NB4 (cell line): ENCODE measurements at places on chromosomes 3 and 15.

GRCh38 chr15:93127286-93127685 is 38.3 kb upstream of the RGMA start:
- DNase-seq: no peak

- peak; percentile 91 for DNase-seq
Measured at GRCh38 chr15:101201411-101202174, 50.3 kb downstream of the CHSY1 start.

DNA sequence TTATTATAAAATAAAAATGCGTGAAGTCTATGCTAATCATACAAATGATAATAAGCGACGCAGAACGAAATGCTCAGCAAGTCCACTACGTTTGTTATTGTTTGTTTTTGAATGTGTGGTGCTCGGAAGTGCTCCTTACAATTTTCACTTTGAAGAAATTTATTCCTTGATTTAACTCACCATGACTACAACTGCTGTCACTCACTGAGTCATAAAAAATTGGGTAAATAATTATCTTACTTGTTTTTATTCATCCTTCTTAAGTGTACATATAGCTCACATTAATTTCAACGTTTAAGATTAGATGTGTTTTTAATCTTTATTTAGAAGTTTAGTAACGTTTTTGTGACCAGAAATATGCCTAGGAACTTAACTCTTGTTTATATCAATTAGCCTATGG is 66.7 kb upstream of the NANOGP8 start:
- DNase-seq: no peak

- peak; percentile 7 for DNase-seq
Measured at GRCh38 chr3:121152573-121152972, 244.6 kb downstream of the STXBP5L start.

DNA sequence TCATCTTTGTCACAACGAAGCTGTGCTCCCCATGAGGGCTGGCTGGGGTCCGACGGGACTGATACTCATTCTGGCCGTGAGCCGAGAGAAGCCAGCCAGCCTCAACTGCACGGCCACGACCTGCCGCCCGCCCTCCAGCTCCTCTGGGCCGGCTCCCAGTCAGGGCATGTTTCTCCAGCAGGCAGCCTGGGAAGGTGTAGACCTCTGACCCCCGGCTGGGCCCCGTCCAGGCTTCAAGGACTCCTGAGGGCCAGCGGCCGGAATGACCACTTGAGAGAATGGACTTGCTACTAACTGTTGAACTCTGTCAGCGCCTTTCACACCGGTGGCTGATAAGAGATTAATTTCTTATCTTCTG is 18.1 kb upstream of the MUC4 start:
- no peak for DNase-seq

- peak; percentile 78 for DNase-seq
Measured at GRCh38 chr15:70535071-70535954, 228.0 kb downstream of the UACA start.

GRCh38 chr15:49410641-49411040 is 12.4 kb upstream of the FGF7 start:
- DNase-seq: no peak

DNA sequence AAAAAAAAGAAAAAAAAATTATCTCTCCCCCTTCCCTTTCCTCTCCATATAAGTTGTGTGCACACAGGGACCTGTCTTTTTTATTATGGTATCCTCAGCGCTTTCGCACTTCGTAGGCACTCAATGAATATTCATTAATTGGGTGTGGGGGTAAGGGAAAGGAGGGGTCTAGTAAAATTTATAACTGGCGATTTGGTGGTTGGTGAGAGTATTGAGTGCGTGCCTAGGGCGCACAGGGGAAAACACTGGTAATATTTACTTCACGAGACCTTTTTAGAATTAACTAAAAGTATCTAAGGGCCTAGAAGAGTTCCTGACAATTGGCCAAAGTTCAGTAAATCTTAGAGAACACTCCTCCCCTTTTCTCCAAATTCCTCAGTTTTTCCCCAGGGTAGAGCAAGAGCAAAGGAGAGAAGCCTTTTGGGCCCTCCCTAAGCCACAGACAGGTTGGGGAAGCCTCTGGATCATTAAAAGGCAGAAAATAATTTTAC is 25.7 kb downstream of the TYRO3 start:
- DNase-seq: no peak

GRCh38 chr3:195147649-195148080 is 123.3 kb downstream of the XXYLT1 start:
- no peak for DNase-seq

DNA sequence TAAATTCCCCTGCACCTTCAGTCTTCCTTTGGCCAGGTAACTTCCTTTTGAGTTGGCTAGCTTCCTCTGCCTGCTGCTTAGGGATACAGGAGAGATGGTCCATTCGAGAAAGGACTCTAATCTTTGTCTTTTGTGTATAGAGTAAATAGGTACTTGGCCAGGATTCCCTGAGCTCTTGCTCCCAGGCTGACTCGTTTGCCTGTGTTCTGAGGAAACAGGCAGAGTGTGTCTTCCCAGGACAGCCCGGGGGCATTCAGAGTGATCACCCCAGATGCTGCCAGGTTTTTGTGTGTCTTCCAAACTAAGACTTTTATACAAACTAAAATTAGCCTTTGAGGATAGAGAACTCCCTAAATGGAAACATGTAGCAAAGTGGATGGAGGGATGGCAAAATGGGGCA is 39.5 kb downstream of the TMEM108 start:
- DNase-seq: no peak

GRCh38 chr15:66454143-66454542 is 43.4 kb downstream of the SNAPC5 start:
- DNase-seq: peak; percentile 67

- DNase-seq: no peak
Measured at GRCh38 chr15:39273717-39274411, 307.0 kb upstream of the THBS1 start.

DNA sequence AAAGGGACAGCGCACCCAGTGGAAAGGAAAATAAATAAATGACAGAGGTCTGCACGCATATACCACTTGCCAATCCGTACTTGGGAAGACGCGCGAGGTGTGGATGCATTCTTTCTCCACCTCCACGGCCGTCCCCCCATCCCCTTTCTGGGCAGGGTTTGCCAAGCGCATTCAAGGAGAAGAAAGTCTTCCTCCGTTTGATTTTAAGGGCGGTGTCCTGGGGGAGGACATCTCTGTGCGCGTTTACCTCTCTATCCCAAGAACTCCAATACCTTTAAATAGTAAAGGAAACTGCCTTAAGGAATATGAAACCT is 576 bp upstream of the MB21D2 start:
- no peak for DNase-seq

- no peak for DNase-seq
Measured at GRCh38 chr3:101149707-101150106, 156.5 kb upstream of the ABI3BP start.

DNA sequence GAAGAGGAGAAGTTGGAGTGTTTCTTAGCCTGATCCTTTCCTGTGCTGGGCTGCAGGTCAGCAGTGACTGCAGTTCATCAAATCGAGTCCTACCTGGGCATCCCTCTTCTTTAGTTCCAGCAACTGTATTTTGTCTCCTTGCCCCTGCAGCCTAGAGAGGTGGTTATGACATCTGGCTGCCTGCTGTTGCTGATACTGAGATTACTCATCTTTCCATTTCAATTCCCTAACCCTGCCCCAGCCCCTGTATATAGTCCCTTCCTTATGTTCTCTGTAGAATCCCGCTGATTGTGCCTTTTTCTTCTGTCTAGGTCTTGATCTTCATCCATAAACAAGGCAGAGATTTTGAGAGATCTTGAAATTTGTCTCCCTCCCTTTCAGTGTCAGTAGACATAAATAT is 393.3 kb downstream of the EDEM1 start:
- DNase-seq: no peak

DNA sequence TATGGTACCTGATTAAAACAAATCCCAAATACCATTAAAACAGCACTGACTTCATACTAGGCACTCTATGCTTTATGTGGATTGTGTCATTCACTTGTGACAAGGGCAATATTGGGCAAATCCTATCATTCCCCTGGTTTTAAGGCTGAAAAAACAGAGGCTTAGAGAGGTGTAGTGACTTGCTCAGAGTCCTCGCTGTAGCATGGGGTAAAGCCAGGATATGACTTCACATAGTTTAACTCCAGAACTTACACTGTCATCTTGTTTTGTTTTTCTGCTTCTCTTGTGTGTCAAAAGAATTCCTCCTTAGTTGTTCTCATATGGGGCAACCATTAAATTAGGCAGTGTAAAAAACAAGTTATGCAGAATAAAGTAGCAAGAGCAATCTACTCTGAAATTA is 40.3 kb upstream of the ICE2 start:
- DNase-seq: no peak

DNA sequence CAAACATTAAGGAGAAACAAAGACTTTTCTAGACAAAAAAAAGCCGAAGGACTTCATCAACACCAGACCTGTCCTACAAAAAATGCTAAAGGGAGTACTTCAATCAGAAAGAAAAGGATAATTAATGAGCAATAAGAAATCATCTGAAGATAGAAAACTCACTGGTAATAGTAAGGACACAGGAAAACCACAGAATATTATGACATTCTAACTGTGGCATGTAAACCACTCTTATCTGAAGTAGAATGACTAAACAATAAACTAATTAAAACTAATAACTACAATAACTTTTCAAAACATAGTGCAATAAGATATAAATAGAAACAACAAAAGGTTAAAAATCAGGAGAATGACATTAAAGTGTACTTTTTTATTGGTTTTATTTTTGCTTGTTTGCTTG is 584.5 kb upstream of the CCDC54 start:
- DNase-seq: no peak

GRCh38 chr15:63942486-63943365 is 103.6 kb downstream of the DAPK2 start:
- DNase-seq: no peak

DNA sequence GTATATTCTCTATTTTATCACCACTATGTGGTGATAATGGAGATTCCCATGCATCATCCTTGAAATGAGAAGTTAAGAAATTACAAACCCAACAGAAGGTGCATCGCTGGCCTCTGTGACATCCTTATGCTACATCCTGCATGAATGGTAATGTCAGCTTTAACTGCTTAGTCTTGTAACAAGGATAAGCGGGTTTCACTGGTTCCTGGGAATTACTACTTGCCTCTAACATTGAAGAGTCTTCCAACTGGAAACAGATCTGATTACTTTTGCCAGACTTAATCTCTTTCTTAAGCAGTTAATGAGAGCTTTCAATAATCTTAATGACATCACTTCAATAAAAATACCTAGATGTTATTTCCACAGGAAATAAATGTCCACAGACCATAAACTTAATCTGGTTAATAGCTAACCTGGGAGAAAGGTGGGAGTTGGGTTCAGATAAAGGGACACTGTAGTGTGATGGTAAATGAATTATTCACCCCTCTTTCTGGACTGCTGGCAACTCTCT is 44.0 kb downstream of the FMN1 start:
- DNase-seq: no peak

- DNase-seq: no peak
Measured at GRCh38 chr3:124800511-124801258, 70.4 kb downstream of the UMPS start.

DNA sequence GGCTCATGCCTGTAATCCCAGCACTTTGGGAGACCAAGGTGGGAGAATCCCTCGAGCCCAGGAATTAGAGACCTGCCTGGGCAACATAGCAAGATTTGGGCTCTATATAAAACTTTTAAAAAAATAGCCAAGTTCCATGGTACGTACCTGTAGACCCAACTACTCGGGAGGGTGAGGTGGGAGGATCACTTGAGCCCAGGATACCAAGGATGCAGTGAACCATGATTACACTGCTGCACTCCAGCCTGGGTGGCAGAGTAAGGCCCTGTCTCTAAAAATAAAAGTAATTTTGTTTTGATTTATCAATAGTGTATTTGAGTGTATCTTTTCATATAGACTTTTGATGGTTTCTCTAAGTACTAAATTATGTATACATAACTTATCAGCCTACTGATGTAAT is 63.1 kb downstream of the LSM3 start:
- DNase-seq: no peak

DNA sequence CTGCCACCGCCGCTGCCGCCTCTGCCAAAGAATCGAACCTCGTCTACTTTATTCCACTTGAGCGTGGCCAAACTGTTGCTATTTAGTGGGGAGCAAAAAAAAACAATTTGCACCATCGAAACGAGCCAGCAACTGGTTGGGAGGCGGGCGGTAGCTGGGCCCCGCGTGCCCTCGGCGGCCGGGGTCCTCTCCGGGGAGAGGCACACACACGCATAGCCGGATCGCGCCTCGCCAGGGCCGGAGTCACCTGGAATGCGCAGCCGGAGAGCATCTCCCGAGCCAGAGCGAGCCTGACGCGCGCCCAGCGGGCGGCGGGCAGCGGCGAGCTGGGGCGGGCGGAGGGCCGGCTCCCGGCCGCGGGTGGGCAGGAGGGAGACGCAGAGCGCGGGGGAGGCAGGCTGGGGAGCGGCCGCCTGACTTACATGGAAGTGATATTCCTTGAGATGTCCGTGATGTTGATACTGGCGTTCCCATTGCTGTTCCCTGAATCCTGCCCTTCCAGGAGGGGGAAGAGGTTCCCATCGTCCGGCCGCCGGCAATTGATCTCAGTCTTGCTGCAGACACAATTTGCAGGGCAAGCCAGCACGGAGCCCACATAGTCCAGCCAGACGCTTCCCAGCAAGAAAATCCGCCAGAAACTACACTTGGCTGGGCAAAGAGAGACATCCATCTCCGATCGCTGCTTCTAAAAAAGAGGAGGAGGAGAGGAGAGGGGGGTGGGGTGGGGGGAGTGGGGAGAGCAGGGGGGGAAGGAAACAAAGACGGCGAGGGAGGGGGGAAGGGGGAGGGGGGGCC is 858 bp downstream of the NTRK3 start:
- no peak for DNase-seq

DNA sequence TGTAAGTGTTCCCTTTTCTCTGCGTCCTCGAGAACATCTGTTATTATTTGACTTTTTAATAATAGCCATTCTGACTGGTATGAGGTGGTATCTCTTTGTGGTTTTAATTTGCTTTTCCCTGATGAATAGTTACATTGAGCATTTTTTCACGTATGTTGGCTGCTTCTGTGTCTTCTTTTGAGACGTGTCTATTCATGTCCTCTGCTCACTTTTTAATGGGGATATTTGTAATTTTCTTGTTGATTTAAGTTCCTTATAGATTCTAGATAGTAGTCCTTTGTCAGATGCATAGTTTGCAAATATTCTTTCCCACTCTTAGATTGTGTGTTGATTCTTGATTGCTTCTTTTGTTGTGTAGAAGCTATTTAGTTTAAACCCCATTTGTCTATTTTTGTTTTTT is 179.2 kb downstream of the DOCK3 start:
- DNase-seq: no peak

GRCh38 chr3:31918179-31919150 is 62.6 kb downstream of the OSBPL10 start:
- no peak for DNase-seq

- DNase-seq: no peak
Measured at GRCh38 chr3:125594581-125595011, 701 bp downstream of the OSBPL11 start.

- DNase-seq: no peak
Measured at GRCh38 chr3:44041726-44042125, 200.0 kb upstream of the TOPAZ1 start.

GRCh38 chr3:32239307-32240158 is 1.1 kb downstream of the CMTM8 start:
- peak; percentile 16 for DNase-seq

DNA sequence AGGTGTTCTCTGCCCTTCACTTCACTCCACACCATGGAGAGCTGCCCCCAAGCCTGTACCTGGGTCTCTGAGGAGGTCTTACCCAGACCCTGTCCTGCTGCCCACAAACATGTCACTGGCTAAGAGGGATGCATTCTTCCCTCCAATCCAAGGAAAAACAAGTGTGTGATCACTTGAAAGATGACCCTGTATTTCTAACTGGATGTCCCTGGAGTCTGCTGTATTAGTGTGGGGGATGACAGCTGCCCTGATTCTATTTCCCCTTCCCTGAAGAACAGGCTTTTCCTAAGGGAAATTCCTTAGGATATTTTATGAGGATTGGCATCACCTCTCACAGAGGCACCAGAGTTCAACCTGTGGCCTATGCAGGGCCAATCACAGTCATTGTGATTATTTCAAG is 55.0 kb upstream of the GATA2 start:
- no peak for DNase-seq
